IPS DF 19.7 (cell line): ENCODE measurements at places on chromosomes 13 and 19.

- DNase-seq, result no peak
Observed at GRCh38 chr13:92459306-92459705, 767.3 kb upstream of the GPC6 start.

DNA sequence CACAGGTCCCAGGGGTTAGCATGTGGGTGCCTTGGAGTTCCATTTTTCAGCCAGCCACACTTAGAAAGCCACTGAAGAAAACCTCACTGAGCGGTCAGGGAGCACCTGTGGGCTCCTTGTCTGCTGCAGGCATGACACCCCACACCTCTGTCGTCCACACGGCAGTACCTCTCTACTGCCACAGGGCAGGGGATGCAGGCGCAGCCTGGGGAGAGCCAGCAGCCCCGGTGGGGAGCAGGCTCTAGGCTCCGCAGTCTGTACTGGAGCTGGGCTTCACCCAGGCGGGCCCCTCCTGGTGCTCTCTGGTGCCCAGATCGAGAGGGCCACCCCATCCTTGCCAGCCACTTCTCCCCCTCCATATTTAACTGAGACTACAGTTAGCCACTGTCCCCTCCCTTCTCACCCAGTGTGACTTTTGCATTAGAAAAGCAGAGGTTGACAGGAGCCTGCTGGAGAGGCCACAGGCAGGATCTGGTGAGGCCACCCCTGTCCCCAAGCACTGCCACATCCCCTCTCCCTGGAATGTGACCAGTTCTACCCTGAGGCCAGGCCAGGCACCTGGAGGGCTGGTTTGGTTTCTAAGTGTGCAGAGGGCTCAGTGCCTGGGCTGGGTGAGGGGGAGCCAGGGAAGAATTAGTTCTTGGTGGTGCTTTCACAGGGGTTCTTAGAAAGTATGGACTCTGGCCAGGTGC, 104.4 kb downstream of the KDM4B start:
- DNase-seq, result no peak

GRCh38 chr19:11286312-11286974, 9.5 kb upstream of the TSPAN16 start:
- DNase-seq, result no peak

- no peak for DNase-seq
Observed at GRCh38 chr19:46977548-46977947, 42.1 kb upstream of the NPAS1 start.

DNA sequence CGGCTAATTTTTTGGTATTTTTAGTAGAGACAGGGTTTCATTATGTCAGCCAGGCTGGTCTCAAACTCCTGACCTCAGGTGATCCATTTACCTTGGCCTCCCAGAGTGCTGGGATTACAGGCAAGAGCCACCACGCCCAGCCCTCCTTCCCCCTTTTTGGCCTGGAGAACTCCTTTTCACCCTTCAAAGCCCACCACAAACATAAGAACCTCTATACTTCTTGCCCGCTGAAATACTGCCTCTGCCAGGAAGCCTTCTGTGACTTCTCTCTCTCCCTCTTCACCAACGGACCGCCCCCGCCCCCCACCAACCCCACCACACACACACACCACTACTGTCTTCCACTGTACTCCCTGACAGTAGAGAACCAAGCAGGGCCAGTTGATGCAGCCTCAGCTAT, 2.5 kb downstream of the ZNF428 start:
- no peak for DNase-seq

GRCh38 chr13:67275351-67275960, 45.3 kb upstream of the PCDH9 start:
- no peak for DNase-seq
